ENCODE measurements at places on chromosomes 4 and X.

DNA sequence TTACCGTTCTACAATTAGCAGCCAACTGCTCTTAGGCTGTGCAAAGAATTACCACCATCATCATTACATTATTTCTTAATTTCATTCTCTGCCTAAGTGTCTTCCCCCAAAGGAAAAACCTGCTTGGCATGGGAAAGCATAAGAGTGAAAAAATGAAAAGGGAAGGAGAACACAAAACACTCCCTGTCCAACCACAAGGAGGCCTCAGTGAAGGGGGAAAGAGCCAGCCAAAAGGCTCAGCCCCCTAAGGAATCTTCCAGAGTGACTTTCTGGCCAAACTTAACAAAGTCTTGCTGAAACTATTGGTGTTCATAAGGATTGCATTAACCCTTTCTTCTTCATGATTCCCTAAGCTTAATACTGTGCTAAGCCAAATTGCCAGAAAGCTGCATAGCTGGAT lies 287.4 kb downstream of the SMARCA1 start:
- no peak for DNase-seq

GRCh38 chr4:87500092-87500462 lies 29.1 kb downstream of the SPARCL1 start:
- DNase-seq, result no peak

GRCh38 chr4:124980276-124980752 lies 267.8 kb upstream of the ANKRD50 start:
- DNase-seq, result no peak

GRCh38 chrX:55007656-55008055 lies 7.5 kb downstream of the APEX2 start:
- DNase-seq, result no peak

GRCh38 chrX:129472116-129472515 lies 51.2 kb downstream of the SMARCA1 start:
- no peak for DNase-seq

GRCh38 chr4:36716874-36717273 lies 435.5 kb downstream of the DTHD1 start:
- no peak for DNase-seq

GRCh38 chr4:37765741-37766140 lies 60.7 kb upstream of the PGM2 start:
- no peak for DNase-seq

GRCh38 chrX:10072786-10073568 lies 83.8 kb upstream of the CLCN4 start:
- DNase-seq, result no peak
